ENCODE measurements at places on chromosomes 4 and X.

DNA sequence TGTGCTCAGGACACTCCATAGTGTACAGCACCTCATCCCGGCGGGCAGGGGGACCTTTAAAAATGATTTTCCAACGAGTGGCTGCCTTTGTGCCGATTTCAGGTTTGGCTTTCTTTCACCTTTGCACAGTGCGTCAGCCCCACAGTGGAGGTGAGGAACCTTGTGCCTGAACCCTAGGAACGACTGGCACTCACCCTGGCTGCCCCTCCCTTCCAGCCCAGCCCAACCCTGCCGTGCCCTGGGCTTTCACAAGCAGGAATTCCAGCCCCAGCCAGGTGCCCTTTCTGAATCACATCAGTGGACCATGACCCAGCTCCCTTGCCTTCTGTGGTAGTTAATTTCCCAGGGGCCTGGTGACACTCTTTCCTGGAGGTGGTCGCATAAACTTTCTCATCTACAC is 1.3 kb downstream of the TMEM164 start:
- DNase-seq = no peak

DNA sequence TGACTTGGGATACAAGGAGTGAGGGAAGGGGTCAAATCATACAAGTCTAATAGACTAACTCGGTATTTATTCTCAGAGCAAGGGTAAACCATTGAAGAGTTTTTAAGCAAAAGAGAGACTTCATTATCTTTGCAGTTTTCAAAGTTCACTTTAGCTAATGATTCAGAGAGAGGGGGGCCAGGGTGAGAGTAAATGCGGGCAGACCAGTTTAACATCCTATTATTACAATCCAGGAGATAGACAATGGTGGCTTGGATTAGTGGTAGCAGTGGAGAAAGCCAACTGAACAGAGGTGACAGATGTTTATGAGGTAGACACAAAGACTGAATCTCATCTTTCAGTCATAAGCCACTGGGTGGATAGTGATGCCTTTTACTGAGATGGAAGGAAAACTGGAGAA is 57.9 kb downstream of the CPEB2 start:
- no peak for DNase-seq

DNA sequence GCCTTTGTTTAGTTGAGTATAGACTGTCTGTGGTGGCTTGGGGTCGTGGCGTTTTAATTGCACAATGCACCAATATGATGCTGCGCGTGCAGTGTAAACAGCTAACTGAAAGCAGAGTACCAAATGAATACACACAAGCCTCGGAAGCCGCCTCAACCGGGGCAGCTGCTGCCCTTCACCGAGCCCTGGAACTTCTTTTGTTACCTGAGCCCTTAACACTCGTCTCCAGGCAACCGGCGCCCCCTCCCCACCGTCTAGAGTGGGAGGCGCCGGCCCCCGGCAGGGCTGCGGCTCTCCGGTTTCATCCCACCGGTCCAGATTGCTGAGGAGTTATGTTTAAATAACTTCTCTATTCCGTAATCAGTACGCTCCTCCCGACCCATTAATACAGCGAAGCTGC is 173.2 kb upstream of the TBL1X start:
- DNase-seq = no peak

DNA sequence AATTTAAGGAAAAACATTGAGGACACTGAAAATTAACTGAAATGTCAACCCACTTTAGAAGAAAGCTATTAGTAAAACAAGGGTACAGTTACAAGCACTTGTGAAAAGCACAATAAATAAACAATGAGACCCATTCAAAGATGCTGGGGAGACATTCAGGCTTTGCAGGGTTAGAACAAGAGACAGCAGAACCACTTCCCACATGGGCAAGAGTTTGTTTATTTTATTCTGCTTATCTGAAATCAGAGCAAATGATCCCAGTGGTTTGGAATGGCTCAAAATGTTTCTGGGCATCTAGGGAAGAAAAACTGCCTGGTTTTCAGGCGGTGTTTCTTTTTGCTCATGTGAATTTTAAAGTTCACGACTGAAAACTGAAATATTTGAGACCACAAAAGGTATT is 42.4 kb downstream of the PPP3CA start:
- DNase-seq = no peak

DNA sequence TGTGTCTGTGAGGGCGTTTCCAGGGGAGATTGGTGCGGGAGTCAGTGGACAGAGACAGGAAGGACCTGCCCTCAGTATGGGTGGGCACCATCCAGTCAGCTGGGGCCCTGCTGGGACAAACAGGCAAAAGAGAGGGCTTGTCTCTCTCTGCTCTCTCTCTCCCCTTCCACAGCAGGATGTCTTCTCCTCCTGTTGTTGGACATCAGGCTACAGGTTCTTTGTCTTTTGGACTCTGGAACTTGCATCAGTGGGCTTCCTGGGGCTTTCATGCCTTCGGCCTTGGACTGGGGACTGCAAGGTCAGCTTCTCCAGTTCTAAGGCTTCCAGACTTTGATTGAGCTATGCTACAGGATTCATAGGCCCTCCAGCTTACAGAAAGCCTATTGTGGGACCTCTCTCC is 59.6 kb downstream of the ADGRA3 start:
- no peak for DNase-seq

DNA sequence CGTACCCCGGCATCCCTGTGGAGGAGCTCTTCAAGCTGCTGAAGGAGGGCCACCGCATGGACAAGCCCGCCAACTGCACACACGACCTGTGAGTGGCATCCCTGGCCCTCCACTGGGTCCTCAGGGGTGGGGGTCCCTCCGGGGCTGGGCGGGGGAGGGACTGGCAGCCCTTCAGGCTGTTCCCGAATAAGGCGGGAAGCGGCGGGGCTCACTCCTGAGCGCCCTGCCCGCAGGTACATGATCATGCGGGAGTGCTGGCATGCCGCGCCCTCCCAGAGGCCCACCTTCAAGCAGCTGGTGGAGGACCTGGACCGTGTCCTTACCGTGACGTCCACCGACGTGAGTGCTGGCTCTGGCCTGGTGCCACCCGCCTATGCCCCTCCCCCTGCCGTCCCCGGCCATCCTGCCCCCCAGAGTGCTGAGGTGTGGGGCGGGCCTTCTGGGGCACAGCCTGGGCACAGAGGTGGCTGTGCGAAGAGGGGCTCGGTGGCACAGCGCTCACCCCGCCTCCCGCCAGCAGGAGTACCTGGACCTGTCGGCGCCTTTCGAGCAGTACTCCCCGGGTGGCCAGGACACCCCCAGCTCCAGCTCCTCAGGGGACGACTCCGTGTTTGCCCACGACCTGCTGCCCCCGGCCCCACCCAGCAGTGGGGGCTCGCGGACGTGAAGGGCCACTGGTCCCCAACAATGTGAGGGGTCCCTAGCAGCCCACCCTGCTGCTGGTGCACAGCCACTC is 13.7 kb downstream of the FGFR3 start:
- no peak for DNase-seq

DNA sequence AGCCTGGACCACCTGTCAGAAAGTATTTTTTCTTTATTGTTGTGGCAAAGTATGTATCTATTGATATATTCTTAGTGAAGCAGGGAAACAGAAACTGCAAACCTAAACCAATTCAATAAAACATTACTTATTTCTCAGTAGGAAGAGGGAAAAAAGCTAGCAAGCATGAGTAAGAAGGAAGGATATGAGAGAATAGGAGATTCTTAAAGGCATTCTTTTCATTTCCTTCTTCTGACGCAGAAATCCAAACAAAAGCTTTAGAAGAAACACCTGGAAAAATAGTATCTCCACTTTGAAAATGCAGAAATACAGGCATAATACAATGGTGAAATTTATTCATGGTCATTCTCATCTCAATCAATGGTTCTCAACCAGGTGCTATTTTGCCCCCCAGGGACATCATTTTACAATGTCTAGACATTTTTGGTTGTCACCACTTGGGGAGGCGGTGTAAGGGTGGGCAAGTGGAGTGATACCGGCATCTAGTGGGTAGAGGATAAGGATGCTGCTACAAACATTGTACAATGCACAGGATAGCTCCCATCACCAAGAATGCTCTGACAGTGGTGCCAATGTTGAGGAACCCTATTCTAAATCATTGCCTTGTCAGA is 21.7 kb upstream of the ATXN3L start:
- DNase-seq = no peak

DNA sequence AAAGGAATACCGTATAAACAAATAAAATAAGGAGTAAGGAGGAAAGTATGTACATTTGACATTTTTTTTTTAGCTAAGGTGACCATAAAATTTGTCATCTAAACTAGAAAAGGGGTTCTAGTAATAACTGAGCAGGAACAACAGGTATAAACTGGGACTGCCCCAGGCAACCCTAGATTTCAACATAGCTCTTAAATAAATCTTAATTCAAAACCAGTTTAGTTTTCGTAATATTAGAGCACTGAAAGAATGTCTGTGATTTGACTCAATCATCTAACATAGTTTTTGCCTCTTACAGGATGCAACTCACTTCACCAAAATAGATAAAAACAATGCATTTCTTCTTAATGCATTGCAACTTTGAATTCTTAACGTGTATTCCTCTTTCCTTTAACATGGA is 257.7 kb downstream of the ADAMTS3 start:
- DNase-seq = no peak

GRCh38 chrX:40122487-40122886 is 24.7 kb upstream of the BCOR start:
- no peak for DNase-seq

DNA sequence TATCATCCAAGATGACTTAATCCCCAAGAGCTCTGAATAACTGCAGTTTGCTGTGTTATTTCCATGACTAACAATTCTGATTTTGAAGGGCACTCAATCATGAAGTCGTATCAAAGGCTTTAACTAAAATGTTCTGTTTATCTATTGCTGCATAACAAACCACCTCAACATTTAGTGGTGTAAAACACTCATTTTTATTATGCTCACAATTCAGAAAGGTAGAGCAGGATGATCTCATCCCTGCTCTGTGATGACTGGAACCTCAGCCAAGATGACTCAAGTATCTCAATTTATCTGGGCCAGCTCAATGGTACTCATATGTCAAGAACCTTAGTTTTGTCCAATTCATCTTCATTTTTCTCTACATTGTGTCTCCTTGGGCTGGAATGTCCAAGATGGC is 451.1 kb downstream of the PPARGC1A start:
- no peak for DNase-seq

DNA sequence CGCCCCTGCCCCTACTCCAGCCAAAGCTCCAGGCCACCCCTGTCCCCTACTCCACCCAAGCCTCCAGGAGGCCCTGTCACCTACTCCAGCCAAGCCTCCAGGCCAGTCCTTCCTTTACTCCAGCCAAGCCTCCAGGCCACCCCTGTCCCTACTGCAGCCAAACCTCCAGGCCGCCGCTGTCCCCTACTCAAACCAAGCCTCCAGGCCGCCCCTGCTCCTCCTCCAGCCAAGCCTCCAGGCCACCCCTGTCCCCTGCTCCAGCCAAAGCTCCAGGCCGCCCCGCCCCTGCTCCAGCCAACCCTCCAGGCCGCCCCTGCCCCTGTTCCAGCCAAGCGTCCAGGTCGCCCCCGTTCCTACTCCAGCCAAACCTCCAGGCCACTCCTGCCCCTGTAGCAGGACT is 5.1 kb upstream of the ASMT start:
- DNase-seq = no peak

DNA sequence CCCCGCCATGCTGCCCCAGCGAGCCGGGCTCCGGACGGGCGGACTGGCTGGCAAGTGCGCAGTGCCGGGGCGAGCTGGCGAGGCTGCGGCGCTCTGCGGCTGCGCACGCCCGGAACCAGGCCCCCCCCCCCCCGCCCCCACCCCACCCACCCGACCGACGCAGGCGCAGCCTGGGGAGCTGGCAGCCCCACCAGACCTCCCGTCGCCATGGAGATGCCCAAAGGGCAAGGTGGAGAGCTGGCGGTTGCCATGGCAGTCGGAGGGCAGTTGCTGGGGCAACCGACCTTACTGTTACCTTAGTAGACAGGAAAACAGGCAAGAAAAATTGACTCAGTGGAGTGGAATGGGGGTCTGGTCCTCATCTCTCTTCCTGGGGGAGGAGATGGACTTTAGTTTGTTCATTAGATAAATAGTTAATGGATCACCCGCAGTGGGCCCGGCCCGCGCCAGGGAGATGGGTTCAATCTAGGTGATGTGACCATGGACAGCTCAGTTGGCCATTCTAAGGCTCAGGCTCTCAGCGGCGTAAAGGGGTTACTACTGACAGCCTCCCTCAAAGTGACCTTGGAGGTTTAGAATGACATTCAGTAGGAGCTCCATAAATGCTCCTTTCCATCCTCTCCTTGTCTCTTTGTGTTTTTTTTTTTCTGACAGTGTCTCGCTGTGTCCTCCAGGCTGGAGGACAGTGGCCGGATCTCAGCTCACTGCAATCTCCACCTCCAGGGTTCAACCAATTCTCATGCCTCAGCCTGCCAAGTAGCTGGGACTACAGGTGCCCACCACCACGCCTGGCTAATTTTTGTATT is at the start of gene PCSK1N:
Gene PCSK1N (minus strand): TSS at position 87 of the 806 bp plus-strand sequence. CDS start 78 bp downstream, at position 9.
- no peak for DNase-seq

DNA sequence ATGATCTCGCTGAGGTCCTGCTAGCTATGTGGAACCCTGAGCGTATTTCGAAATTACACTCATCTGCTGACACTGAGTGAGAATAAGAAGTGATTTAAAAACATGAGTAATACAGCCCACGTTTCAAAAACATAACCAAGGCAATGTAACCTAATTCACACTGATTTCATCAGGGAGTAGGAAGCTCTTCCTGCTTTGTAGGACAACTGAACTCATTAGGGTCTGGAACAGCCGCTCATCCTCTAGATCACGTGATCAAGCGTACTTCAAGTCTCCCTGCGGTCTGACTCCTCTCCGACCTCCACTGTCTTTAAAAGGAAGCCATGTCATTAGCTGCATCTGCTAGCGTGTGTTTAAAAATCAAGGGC is 138.0 kb downstream of the NSUN7 start:
- no peak for DNase-seq

GRCh38 chr4:157983300-157983699 is 189.5 kb downstream of the GASK1B start:
- DNase-seq = no peak

GRCh38 chr4:181952478-181952877 is 290.7 kb upstream of the TENM3 start:
- DNase-seq = no peak

- DNase-seq = no peak
Measured at GRCh38 chr4:154927126-154927680, 146.1 kb downstream of the RBM46 start.

DNA sequence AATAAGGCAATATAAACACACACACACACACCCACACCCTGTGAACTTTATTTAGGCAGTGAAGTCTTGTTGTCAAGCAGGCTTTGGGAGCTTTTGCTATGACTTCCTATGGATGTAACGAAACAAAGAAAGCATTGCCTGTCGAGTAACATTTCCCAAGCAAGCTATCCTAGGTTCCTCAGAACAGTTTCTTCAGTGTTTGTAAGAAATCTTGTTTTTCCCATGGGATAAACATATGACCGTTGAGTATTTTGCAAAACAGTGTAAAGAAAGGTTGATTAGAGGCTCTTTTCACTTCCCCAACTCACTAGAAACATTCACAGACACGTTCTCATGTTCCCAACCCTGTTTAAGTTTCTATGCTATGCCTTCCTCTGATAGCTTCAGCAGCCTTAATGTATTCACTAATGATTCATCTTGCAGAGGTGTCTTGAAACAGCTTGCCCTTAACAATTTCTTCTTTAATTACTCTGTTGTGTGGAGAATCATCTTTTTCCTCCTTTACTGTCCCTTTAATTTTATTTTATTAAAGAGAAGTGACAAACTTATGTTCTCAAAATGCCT is 1947.1 kb upstream of the TENM3 start:
- DNase-seq = no peak

GRCh38 chrX:124388562-124388961 is 42.2 kb downstream of the SH2D1A start:
- peak; percentile 6 for DNase-seq

- no peak for DNase-seq
Measured at GRCh38 chr4:7034262-7035081, 8.7 kb upstream of the TADA2B start.
